Glutamatergic neuron (in vitro differentiated cells): ENCODE measurements at places on chromosomes 13 and 19. TPM values are rescaled to one million over a fixed set of nuclear protein-coding genes. Genes with fewer than 3 reads are reported as not detected.
A peak's percentile ranks its signal among the peaks of the same experiment; 100 is the strongest.

CATSPERD gene
- not detected for total RNA-seq

TUBA3C gene
- not detected for total RNA-seq

ARHGAP35 gene
- total RNA-seq, result 127 TPM

FAAP24 gene
- total RNA-seq, result 1.4 TPM

DNA sequence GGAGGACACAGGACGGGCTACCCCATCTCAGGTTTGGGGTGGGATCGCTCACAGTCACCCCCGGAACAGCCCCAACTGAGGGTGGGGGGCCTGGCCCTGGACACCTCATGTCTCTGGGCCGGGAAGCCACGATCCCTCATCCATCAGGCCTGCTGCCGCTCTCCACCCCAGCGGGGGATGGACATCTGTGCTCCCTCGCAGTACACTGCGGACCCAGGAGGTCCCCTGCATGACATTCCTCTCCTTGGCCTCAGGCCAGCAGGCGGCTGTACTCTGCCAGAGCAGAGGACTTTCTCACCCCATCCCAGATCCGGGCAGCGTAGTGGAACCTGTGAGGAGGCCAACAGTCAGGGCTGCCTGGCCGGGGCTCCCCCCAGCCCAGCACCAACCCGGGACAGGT is 15.5 kb downstream of the IRGC start:
- no peak for DNase-seq

DNA sequence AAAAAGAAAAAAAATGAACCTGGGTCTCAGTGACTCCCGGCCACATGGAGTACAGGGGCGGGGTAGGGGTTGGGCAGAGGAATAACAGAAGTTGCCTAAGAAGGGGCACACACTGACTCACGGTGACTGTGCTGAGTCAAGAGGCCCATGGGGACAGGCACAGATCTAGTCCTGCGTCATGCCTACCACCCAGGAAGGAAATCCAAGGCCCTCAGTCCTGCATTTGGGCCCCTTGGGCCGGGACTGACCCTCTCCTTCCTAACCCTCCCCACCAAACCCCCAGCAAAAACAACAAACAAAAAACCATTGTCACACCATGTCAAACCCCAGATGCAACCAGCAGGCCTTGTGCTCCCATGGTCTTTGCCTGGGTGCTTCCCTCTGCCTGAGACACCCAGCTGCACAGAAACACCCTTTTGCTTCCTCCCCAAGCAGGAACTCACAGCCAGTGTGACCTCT is 9.6 kb upstream of the NOTCH3 start:
- DNase-seq, result no peak

DNA sequence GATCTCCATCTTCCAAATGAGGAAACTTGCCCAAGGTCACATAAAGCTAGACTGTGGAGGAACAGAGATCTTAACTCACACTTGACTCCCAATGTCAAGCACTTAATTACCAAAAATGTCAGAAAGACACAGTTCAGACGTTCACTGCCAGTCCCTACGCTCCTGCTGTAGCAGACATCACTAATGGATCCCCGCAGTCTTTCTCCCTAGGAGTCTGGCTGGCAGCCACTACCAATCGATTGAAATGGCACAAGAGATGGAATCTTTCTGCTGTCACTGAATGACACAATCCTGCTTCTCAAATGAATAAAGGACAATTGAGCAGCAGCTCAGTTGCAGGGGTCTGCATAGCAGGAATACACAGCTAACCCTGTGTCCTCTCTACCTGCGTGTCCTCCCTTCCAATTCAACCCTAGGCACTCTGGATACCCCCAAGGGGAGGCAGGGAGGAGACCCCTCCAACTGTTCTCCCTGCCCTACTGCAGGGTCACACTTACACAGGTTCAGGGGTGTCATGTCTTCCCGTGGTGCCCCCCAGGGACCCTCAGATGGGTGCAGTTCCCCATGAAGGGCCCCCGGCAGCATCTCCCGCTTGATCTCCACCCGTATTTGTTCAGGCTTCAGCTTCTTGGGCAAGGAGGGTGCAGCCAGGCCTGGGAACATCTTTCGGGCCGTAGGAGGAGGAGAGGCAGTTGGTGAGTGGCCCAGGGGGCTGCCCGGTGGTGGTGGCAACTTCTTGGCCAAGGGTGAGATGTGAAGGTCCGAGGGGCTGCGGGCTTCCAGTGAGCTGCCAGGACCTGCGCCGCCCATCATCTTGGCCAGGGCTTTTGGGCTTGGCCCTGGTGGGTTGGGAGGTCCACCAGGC is 7.9 kb upstream of the AKAP8L start:
- no peak for DNase-seq

DNA sequence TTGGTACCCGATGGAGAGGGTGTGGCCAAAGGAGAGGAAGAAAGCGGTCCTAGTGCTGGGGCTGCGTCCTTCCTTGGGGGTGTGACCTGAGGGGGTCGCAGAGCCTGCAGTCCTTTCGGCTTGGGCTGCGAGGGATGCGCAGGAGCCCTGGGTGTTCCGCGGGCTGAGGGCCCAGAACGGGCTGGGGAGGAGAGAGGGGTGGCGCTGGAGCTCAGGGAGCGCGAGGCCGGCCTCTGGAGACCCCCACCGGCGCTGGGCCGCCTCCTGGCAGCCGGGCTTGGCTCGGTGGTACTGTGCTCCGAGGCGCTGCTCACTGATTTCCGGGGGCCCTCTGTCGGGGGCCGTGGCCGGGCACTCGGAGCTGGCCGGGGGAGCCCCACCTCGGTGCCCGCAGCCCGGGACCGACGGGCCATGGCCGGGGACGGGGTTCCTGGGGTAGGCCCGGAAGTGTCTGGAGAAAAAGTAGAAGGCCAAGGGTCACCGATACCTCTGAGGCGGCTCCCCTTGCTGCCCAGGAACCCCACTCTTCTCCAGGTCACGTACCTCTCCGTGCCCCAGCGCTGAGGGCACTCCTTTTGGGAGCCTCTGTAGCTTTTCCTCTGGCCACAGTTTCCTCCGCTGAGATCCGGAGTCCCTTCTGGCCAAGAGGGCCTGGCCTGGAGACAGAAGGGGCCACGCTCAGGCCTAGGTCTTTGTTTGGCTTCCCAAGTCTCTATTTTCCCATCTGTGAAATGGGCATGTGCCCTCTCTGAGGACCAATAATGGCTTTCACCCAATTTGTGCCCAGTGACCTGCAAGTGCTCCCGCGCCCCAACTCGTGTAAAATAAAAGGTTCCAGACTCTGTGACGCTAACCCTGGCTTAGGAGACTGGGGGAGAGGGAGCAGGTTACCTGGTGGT is 1.6 kb downstream of the PRR36 start:
- no peak for DNase-seq

DNA sequence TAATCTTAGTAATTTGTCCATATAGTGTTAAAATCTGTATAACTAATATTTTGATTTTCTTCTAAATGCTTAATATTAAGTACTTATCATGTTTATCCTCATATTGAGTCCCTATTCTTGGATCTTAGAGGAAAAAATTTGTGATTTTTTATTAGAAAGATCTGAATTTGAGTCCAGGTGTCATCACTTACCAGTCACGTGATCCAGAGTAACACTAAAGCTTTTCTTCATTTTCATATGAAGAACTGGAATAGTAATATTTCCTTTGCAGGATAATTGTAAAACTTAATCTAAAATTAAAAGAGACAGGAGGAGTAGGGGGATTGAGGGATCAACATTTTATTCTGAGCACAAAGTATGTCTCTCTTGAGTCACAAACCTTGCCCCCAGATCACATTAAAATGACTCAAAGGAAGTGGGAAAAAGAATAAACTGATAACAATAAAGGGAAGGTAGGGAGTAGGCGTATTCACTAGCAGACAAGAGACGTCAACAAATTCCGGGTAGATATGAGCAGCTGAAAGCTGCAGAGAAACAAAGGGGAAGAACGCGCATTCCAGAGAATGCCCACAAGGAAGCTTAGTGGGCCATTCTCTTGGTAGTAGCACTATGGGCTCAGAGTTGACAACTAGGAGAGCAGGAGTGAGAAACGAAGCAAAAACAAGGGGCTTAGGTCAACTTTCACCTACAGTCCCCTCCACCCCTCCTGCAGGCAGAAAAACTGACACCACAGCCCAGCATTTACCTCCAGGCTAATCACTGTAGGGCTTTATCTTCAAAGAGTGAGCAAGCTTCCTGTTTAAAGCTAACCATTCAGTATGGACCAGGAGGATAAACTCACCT is 123.1 kb downstream of the SPRY2 start:
- DNase-seq, result no peak

GRCh38 chr19:47512948-47513319 is 1.9 kb downstream of the NAPA start:
- no peak for DNase-seq

GRCh38 chr19:5108123-5108596 is 139.2 kb downstream of the KDM4B start:
- no peak for DNase-seq

GRCh38 chr19:50497022-50497405 is 14.0 kb downstream of the JOSD2 start:
- DNase-seq, result peak; percentile 43

DNA sequence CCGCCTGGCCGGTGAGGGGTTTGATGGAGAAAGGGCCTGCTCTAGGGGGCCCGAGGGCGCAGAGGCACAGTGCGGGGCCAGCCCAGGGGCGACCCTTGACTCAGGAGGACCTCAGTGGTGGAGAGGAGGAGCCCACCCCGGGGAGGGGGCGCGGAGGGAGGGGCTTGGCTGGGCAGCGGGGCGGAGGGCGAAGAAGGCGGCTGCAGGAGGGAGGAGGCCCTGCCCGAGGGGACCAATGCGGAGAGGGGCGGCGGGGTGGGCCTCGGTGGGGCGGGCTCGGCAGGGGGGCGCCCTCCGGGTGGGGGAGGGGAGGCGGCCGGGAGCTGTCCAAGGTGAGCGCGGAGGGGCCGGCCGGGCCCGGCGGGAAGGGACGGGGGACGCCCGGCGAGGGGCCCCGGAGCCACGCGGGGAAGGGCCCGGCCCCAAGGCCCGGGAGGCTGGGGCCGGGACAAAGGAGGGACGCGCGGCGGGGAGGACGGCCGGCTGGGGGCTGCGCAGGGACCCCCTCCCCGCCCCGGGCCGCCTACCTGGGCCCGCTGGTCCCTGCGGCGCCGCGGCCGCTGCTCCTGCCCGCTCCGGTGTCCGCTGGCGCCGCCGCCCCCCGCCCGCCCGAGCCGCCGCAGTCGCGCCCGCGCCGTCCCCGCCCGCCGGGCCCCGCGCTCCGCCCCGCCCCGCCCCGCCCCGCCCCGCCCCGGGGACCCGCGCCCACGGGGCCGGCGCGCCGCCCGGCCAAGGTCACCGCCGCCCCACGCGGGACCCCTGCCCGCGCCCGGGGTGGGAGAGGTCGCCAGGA is at the start of gene DIRAS1:
Gene DIRAS1, minus strand, starts transcription at position 596 of the 793 bp plus-strand sequence. CDS start 3,566 bp downstream, outside the sequence.
- DNase-seq, result peak; percentile 76

DNA sequence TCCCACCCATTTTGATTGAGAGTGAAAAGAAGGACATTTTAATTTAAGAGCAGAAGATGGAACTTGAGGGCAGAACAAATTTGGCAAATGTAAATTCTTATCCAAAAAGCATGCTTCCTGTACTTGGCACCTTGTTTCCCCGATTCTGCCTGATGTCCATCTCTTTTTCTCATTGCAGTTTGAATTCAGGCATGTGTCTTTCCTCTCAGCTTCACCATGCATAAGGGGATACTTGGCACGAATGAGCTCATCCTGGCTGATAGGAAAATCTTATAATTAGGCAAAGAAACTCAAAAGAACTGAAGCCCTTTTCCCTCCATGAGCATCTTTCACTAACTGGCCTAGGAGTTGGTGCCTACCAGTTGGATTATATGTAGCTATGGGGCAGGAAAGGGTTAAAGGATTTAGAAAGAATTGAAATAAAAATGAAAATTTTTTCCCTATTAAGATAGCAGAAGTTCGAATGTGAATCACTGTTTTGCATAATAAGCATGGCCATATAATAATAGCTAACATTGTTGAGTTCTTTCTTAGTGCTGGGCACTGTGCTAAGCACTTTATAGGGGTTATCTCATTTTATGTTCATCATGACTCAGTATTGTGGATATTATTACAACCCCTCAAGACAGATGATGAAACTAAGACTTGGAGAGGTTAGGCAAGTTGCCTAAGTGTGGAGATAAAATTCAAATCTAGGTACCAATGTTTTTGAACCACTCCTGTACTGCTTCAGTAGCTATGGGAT is 386.6 kb downstream of the KCNRG start:
- no peak for DNase-seq

- no peak for DNase-seq
Measured at GRCh38 chr13:24282256-24282655, 27.1 kb upstream of the C1QTNF9 start.

DNA sequence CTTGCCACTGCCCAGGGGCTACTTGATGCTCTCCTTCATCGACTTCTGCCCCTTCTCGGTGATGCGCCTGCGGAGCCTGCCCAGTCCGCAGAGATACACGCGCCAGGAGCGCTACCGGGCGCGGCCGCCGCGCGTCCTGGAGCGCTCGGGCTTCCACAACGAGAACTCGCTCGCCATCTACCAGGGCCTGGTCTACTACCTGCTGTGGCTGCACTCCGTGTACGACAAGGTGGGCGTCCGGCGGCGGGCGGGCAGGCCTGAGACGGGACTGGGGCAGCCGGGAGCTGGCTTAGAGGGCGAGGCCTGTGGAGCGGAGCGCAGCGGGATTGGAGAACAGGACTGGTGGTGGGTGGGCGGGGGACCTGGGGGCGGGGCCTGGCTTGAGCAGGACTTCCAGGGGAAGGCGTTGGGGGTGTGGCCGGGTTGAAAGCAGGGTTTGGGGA is 12.7 kb upstream of the PSMD8 start:
- peak; percentile 90 for DNase-seq

DNA sequence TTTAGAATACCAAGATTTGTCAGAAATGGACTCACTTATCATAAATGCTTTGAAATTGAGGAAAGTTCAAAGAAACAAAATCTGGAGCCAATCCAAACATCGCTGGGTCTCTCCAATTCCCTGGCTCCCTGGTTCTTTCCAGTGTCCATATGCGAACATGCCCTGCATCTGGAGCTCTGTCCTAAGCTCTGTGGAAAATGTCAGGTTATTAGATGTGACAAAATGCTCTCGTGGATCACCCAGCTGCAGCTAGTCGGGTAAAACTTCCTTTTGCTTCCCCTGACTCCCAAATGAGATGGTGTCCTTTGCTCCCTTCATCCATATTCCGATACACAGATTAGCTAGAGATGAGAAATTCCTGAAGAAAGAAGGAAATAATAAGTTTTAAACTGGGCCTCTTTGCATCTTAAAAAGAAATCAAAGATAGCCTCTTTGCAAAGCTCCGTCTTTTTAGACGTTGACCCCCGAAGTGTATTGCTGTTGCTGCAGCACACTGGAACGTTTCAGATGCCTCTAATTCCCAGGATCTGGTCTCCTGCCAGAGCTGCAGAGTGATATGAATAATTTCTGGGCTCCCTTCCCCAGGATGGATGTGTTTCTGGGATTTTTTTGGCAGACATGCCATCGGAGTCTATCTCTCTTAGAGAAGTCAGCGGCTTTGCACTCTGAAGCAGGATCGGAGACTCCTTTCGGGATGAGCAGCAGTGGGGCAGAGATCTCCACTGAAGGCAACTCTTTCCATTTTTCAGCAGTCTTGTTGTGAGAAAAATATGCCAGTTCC is 102.9 kb downstream of the TEX26 start:
- DNase-seq, result no peak

- peak; percentile 46 for DNase-seq
Measured at GRCh38 chr19:10655457-10656312, 1.5 kb downstream of the ILF3 start.

- DNase-seq, result no peak
Measured at GRCh38 chr13:46374710-46375109, 12.3 kb downstream of the RUBCNL start.
